ENCODE measurements at places on chromosomes 6 and 20.

GRCh38 chr20:15032352-15032622 is 694.9 kb upstream of the FLRT3 start:
- no peak for DNase-seq

GRCh38 chr20:9202420-9203080 is 133.7 kb downstream of the PLCB4 start:
- no peak for DNase-seq

GRCh38 chr6:136468711-136469110 is 81.5 kb downstream of the MAP7 start:
- DNase-seq = peak; percentile 99

DNA sequence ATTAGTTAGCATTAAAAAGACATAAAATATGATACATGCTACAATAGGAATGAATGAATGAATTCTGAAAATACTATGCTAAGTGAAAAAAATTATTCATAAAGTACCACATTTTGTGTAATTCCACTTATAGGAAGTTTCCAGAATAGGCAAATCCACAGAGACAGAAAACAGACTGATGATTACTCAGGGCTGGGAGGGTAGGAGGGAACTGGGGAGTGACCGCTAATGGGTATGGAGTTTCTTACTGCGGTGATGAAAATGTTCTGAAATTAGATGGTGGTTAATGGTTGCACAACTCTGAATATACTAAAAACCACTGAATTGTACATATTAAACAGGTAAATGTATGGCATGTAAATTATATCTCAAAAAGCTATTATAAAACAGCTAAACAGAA is 22.6 kb downstream of the FERMT1 start:
- no peak for DNase-seq

- no peak for DNase-seq
Observed at GRCh38 chr20:59807909-59808728, 125.3 kb downstream of the SYCP2 start.

GRCh38 chr6:40804905-40805304 is 217.7 kb upstream of the LRFN2 start:
- DNase-seq = no peak

DNA sequence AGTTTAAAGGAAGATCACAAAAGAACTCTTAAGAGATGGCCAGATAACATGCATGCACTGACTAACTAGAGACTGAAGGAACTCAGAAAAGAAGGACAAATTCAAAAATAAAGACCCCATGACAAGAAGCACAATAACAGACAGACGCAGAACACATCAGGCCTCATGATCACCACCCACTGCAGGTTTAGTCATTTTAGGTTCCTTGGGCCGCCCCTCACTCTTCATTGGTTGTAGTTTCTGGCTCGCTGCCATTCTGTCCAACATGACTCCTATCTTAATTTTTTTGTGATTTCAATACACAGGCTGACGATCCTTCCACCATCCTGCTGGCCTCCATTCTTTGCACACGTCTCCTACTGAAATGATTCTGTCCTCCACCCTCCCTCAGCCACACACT is 21.6 kb downstream of the STX7 start:
- DNase-seq = no peak

GRCh38 chr20:8449123-8449522 is 317.1 kb downstream of the PLCB1 start:
- DNase-seq = no peak

GRCh38 chr6:69825904-69826303 is 29.1 kb upstream of the LMBRD1 start:
- no peak for DNase-seq

DNA sequence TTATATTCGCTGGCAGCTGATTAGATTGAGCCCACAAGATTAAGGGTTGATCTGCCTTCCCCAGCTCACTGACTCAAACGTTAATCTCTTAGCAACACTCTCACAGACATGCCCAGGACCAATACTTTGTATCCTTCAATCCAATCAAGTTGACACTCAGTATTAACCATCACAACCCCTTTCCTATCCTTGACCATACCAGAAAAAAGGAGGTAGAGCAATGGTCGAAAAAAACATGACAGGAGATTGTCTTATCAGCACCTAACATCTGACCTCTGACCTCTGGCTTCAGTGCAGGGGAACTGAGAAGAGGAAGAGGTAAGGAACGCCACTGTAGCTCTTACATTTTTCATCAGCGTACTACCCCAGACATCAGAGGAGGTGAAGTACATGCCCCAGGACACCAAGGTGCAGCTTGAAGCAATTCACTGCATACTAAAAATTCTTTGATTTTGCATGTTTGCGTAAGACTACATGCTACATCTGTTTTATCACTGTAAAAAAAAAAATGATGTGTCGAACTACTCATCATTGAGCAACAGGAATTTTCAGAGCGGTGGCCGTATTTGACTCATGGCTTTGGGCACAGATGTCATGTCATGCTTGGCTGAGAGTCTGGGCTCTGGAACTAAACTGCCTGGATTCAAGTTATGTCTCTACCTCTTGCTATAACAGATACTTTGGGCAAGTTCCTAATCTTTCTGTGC is 188.0 kb upstream of the TAB2 start:
- no peak for DNase-seq

DNA sequence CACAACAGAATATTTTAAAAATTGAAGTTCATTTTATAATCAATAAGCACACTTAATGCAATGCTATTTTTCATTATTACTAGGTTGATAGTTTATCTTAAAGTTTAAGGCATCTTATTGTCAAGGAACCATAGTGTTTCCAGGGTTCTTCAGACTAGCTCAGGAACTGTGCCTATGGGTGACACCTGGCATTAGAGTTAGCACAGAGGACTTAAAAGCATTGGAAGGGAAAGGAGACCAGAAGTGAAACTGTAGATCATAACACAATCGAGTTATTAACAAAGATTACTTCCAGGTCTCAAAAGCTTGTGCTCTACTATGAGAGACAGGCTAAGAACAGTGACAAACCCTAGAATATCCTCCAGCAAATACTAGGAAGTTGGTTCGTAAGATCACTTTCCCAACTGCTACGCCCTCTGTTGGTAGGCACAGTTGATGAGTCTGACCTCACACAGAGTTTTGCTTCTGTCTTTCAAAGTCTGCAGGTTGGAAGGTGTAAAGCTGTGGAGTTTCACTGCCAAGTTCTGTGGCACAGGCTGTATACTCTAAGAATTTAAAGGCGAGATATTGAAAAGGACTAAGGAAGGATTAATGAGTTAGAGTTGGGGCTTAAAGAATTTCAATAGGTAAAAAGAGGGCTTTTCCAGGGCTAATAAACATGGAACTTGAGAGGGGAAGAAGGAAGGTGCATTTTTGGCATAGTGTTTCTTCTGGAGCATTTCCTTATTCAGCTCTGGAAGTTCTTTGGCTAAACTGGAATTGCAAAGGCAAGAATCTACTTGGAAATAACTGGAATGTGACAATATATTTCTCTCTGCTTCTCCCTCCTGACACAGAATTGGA is 531.3 kb upstream of the JAG1 start:
- DNase-seq = peak; percentile 62

- no peak for DNase-seq
Observed at GRCh38 chr6:167565884-167566599, 241.2 kb downstream of the TTLL2 start.

DNA sequence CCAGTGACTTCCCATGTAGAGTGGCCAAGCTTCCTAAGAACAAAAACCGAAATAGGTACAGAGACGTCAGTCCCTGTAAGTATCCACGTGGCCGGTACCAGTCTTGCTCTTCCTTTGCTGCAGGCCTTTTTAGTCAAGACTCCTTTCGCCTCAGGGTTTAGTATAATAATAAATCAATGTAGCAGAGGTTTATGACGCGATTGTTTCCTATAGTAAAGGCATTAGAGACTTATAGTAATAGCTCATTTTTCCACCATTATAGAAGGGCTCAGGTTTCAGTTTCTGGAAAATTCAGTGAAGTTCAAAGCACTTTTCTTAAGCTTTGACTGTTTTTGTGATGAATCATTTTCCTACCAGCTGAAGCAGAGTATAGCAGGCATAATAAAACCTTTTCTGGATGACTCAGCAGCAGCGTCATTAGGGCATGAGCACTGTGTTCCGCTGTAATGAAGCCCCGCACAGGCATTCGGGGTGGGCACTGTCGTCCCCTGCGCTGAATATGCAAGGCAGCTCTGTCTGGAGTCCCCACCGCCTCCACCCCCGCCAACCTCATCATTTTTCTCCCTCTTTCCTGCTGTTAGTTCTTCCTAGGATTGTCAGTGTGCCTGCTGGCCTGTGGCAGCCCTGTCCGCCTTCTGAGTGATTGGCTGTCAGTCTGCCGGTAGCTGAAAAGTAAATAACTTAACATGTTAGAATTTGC is 51.3 kb downstream of the PTPN1 start:
- no peak for DNase-seq

- no peak for DNase-seq
Observed at GRCh38 chr20:59386809-59387208, 86.4 kb downstream of the EDN3 start.

GRCh38 chr6:90900034-90900433 is 313.2 kb upstream of the MAP3K7 start:
- no peak for DNase-seq

GRCh38 chr20:47360297-47361056 is 4.0 kb upstream of the ZMYND8 start:
- peak; percentile 77 for DNase-seq

DNA sequence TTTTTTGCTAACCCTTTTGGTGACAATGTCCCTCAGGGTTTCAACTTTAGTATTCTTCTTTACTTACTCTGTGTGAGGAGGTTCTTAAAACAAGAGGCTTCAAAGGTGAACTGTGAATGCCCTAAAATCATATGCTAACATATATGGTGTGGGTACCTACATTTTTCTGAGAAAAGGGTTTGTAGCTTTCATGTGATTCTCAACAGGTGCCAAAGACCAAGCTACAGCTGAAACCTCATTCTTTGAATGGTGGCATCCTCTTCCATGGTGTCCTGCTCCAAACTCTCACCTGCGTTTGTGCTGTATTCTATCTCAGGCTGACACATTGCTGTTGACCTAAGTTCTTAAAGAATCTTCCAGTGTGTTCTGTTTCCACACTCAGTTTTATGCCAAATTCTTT is 177.3 kb downstream of the PRL start:
- DNase-seq = no peak

DNA sequence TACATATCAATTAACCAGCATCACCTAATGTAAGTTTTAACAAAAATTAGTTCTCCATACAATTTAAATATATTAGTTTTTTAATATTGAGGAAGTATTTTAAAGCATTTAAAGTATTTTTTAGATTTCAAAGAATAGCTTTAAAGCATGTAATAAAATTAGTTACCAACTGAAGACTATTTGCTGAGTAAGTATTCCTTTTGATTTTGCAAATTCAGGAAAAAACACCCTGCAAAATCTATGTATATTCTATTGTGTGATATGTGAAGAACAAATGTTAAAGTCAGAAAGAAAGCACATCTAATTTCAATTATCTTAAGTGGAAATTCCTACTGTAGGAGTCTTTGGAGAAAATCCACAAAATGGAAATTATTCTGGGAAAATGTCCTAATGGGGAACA is 107.3 kb downstream of the COL21A1 start:
- no peak for DNase-seq

GRCh38 chr6:11484441-11484840 is 53.1 kb upstream of the TMEM170B start:
- DNase-seq = no peak

DNA sequence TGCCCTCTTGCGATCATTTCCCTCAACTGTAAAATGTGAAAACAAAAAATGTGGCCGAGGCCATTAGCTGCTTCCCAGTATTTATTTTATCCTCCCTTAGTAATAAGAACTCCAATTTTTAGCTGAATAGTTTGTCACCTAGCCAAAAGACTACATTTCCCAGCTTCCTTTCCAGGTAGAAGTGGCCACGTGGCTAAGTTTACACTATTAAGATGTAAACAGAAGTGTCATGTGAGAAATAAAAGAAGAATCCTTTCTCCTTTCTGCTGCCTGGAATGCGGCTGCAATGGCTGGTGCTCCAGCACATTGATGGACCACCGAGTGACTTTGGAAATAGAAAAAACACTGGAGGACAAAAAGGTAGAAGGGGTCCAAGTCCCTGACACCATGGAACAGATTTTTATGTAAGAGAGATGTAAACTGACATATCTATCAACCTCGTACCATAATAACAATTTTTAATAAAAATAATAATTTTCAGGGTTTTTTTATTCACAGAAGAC is 268.8 kb downstream of the PKHD1 start:
- no peak for DNase-seq

- DNase-seq = peak; percentile 63
Observed at GRCh38 chr6:56690519-56691285, 48.0 kb upstream of the DST start.

GRCh38 chr6:30612213-30612612 is 4.8 kb downstream of the PPP1R10 start:
- no peak for DNase-seq

- no peak for DNase-seq
Observed at GRCh38 chr6:11806561-11807317, 28.1 kb upstream of the ADTRP start.

- DNase-seq = no peak
Observed at GRCh38 chr6:118705544-118706491, 54.4 kb upstream of the CEP85L start.

DNA sequence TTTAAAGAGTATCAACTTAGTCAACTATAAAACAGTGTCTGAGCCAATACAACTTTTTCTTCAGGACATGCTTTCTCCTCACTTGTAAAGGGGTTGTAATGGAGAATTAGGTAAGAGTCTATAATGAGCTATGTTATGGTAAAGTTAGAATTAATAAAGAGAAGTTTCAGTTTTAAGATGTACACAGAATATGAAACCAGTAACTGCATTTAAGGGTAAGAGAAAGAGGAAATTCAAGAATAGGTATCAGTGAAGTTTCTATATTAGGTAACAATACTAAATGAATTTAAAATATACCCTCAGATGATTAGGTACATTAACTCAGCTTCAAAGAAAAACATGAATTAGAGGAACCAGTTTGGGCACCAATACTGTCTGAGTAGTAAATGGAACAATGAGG is 1444.3 kb upstream of the ADGRB3 start:
- no peak for DNase-seq

GRCh38 chr6:134074151-134075055 is 22.0 kb upstream of the SLC2A12 start:
- DNase-seq = peak; percentile 96

DNA sequence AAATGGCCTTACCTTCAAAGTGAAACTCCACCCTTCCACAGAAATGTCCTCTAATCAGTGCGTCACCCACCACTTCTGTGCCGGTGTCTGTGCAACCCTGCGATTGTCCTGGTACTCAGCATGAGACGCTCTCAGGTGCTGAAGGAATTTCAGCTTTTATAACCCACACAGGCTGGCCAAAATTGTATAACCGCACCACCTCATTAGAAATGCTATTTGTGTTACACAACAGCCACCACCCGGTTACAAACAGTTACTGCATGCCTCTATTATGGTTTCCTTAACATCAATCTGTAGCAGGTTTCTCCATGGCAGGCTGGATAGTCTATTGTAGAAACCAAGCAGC is 51.5 kb downstream of the SLC23A2 start:
- peak; percentile 67 for DNase-seq

DNA sequence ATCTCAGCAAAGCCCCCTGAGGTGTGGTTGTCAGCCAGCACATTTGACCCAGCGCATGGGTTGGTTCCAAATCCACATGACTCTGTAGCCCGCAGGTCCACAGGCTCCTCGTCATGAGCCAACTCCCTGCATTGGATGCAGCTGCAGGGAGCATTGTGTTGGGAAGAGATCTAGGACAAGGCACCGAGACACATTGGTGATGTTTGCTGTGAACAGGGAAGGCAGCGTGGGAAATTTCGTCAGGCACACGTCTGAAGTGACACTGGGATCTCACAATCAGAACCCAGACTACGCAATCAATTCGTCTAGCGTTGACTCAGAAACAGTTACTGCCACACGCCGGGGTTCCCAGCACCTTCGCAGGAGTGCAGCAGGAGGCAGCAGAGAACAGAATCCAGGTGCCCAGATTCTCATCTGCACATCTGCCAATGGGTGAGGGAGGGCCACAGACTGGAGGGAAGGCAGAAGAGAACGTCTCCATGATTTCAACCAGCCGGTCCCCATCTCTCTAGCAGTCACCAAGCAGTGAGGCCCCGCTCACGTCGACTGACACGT is 177.0 kb downstream of the TTLL2 start:
- DNase-seq = no peak
